Stimulated activated CD4-positive, alpha-beta T cell treated with anti-CD3 and anti-CD28 coated beads, Interleukin-15, amount 100 ng/mL, for 1 hour (primary cell): ENCODE measurements at places on chromosomes 2 and 18.

GRCh38 chr2:40716879-40717278 lies 265.0 kb upstream of the SLC8A1 start:
- no peak for DNase-seq

- DNase-seq, result peak; percentile 2
Measured at GRCh38 chr18:58195278-58195765, 151.3 kb downstream of the NEDD4L start.

DNA sequence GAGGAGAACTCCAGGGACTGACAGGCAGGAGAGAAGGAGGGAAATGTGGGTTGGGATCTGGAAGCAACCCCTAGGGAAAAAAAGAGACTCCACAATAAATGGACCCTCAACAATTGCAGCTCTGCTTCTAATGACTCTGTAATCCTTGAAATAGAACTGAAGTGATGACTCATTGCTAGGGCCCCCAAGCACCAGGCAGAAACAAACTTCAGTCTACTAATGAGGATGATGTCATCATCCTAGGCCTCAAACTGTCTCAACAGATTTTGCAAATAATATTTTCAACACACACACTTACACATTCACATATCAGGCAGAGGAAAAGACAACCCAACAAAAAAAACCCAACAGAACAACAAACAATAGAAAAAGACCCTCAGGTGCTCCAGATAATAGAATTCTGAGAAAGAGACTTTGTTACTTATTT lies 143.3 kb downstream of the HDAC4 start:
- DNase-seq, result no peak

DNA sequence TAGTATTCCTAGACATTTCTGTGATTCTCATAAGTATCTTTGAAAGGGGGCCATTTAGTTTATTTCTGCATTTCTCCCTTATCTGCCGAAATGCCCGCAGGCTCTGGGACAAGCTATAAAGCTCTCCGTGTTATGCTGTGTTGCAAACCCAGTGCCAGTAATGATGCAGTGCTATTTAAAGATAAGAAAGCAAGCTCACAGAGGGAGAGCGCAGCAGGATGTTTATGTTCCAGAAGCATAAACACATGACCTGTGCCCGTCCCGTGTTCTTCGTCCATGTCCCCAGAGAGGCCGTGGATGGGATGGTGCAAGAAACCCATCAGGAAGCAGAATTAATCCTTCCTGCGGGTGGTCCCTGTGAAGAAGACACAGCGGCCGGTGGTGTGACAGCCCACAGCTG lies 99.4 kb downstream of the NEDD4L start:
- no peak for DNase-seq

- no peak for DNase-seq
Measured at GRCh38 chr2:42171396-42171980, 2.3 kb downstream of the EML4 start.

GRCh38 chr2:26298638-26299393 lies 47.1 kb upstream of the SELENOI start:
- peak; percentile 17 for DNase-seq

DNA sequence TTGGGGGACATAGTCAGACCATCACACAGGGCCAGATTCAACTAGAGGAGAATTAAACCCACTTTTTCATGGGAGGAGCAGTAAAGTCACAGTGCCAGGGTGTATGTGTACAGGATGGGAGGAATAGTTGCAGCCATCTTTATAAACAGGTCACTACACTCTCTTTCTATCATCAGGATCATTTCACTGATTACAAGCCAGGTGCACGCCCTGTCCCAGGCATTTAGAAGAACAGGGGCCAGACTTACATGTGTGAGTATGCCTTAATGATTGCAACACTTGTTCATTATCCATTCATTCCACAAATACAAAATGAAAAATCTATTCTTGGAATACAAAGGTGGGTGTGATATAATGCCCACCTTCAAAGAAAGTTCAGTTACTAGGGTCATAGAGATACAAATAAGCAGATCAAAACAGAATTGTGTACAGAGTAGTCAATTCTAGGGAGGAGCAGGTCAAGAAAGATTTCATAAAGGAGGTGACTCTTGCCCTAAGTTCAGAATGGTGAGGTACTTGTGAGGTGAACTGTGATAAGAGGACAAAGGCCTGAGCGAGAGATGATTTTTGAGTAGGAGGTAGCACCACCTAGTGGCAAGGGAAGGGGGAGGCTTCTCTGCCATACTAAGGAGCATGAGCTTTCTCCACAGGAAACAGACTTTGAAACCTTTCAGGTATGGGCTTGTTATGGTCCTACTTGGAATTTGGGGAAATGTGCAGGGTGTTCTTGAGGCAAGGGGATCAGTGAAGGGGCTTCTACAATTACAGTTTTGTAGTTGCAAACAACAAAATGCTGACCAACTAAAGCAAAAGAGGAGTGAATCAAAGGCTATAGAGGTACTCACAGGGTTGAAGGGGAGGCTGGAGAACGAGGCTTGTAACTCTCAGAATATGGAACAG lies 156.3 kb downstream of the SUCLG1 start:
- peak; percentile 1 for DNase-seq

DNA sequence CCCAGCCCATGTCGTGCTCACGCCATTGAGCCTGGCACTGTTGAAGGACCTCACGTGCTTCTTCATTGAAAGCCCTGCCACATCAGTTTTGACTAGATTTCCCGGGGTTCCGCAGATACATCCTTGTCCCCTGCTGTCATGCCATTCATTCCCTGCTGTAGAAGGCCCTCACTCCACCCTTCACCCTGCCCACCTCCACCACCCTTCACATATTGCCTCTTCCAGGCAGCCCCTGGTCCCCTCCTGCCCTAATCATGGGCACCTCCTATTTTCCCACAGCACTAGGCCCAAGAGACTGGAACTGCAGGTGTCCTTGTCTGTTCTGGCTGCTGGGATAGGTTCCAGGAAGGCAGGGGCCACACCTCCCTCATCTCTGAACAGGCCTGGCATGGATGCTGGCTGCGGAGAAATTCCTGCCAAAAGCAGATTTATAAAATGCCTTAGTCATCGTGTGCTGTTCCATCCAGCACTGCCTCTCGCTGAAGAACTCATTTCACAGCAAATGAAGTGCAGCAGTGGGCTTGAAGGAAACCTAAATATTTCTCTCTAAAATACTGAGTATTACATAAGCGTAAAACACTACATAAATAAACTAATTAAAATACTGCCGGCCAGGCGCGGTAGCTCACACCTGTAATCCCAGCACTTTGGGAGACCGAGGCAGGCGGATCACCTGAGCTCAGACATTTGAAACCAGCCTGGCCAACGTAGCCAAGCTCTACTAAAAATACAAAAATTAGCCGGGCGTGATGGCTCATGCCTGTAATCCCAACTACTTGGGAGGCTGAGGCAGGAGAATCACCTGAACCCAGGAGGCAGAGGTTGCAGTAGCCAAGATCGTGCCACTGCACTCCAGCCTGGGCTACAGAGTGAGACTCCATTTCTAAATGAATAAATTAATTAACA lies 38.4 kb downstream of the EIF4E2 start:
- DNase-seq, result no peak

DNA sequence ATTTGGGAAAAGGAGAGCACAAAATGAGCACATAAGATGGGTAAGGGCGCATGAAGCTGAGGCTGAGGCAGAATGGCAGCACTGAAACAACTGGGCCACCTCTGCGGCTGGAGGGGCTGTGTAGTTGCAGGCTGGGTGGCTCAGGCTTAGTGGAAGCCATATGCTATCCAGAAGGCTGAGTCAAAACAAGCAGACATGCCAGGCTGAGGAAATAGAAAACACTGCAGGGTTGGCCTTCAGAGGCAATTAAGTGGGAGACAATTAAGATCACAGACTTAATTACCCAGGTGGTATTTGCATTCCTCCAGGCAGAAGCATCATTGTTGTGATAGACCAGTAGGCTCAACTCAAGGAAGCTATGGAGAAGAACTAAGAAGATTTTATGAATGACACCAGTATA lies 11.4 kb upstream of the XPO1 start:
- no peak for DNase-seq

- DNase-seq, result no peak
Measured at GRCh38 chr18:63207143-63207790, 112.3 kb downstream of the BCL2 start.

GRCh38 chr18:43314941-43315340 lies 37.7 kb upstream of the SYT4 start:
- DNase-seq, result no peak

DNA sequence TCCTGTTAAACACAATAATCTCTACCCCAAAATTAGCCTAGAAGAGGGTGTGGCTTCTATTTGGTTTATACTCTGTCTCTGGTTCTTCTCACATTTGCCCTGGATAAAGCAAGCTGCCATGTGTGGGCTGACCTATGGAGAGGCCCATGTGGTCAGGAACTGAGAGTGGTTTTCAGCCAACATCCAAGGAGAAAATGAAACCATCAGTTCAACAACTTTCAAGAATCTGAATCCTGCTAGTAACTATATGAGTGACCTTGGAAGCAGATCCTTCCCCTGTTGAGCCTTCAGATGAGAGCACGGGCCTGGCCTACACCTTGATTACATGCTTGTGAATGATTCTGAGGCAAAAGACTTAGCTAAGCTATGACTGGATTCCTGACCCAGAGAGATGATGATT lies 11.5 kb upstream of the TRIB2 start:
- no peak for DNase-seq

DNA sequence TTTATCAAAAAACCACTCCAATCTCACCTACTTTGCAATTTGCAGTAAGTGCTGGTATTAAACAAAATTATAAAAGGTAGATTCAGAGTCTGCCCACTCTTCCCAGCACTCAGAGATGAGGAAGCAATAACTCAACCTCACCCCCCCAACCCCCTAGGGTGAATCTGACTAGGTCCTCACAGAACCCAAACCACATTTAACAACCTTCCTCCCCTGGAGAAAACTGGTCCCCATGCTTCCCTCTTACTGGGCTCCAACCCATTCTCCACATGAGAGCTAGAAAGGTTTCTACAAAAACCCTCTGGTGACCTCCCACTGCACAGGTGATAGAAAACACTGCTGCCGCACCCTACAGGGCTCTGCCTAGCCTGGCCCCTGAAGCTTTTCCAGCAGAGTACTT lies 40.5 kb upstream of the BMP10 start:
- DNase-seq, result no peak

- no peak for DNase-seq
Measured at GRCh38 chr2:121173806-121174205, 111.2 kb downstream of the TFCP2L1 start.

DNA sequence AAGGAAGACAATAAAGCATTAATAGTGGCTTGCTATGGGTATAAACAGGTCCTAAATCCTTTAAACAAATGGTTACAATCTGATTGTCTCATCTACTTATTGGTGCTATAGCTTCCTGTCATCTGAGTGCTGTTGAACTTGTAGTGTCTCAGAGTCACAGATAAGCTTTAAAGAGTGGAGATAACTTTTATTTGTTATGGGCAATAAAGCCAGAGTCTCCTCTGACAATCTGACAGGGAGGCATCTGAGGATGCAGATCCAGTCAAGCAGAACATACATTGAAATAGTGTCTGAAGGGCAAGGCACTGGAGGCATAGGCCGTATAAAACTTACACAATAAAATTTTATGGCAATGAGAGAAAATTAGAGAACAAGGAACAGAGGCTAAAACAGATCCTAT lies 1132.4 kb upstream of the CDH2 start:
- DNase-seq, result no peak

GRCh38 chr2:159904127-159904958 lies 106.3 kb upstream of the CD302 start:
- DNase-seq, result peak; percentile 73

GRCh38 chr2:96916156-96916630 lies 46.3 kb upstream of the SEMA4C start:
- DNase-seq, result no peak

- no peak for DNase-seq
Measured at GRCh38 chr2:207164006-207164831, 1.5 kb downstream of the KLF7 start.

- no peak for DNase-seq
Measured at GRCh38 chr18:2091937-2092336, 479.4 kb downstream of the METTL4 start.

- no peak for DNase-seq
Measured at GRCh38 chr2:150125188-150125587, 362.3 kb downstream of the RND3 start.

- DNase-seq, result no peak
Measured at GRCh38 chr2:203446780-203447179, 88.3 kb downstream of the RAPH1 start.

DNA sequence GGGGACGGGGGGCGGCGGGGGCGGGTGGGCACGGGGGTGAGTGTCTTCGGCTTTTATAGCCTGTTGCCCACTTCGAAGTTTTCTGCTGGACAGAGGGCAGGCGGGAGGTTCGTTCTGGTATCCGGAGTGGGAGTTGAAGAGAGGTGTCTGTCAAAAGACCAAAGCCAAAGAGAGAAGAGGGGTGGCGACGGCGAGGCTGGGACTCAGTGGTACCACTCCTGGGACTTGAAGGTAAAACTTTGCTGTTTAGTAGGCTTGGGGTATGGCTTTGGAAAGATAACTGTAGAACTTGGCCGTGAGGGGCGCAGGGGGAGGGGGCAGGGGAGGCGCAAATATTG lies 215.8 kb upstream of the DTNA start:
- no peak for DNase-seq

GRCh38 chr2:54054271-54054670 lies 61.1 kb upstream of the ACYP2 start:
- no peak for DNase-seq

DNA sequence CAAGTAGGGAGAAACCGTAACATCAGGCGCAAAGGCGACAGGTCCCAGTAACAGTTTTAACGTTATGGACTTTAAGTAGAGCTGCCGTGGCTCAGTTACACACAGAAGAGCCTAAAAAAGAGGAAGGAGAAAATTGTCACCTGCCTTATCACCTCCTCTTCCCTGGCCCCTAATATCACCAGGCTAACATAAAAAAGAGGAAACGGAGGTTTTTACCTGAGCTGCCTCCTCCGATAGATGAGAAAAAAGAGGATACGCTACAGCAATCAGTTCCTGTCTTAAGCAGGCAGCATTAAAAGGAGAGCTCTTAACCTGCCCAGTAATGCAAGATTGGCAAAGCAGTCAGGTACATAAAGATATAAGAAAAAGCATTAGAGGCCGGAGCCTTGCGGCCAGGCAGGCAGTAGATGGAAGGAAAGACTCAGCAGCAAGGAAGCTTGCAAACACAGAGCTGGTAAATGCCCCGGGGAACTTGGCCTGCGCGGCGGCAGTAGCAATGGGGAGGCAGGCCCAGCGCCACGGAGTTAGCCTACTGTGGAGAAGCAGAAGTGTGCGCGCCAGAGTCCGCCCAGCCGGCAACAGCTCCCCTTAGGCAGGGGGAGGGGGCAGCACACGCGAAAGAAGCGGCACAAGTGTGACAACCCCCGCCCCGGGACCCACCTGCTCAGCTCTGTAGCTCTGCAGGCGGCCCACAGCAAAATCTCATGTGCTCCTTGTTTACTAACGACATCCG lies 116.3 kb upstream of the SCN7A start:
- DNase-seq, result no peak
